Mesenteric fat pad (tissue), 1 donor: ENCODE measurements at places on chromosomes 12 and 14.

DNA sequence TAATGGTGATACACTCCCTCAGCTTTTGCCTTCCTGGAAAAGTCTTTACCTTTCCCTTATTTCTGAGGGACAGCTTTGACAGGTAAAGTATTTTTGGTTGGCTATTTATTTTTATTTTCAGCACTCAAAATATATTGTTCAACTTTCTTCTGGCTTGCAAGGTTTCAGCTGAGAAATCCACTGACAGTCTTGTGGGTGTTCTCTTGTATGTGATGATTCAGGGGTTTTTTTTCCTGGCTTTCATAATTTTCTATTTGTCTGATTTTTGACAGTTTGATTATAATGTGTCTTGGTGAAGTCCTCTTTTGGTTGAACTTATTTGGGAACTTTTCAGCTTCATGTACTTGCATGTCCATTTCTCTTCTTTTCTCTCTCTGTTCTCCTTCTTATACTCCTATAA, 73.7 kb upstream of the OTOGL start:
- no peak for DNase-seq

GRCh38 chr12:114682785-114683708, 928 bp downstream of the TBX3 start:
- DNase-seq = no peak

DNA sequence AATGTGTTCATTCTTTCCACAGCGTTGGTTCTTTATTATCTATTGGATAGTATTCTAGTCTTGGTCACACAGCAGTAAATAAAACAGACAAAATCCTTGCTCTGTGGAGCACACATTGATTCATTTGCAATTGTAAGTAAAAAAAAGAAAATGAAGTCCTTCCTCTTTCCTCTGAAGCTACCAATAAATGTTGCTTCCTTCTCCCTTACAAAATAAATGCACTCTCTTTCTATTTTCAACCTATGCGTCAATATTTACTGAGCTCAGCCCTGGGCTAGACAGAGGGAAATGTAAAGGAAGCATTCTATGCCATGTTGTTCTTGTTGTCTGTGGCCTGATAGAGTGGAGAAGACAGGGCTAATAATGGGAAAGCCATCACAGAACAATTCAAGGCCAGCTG, 2.9 kb downstream of the ABHD12B start:
- no peak for DNase-seq

DNA sequence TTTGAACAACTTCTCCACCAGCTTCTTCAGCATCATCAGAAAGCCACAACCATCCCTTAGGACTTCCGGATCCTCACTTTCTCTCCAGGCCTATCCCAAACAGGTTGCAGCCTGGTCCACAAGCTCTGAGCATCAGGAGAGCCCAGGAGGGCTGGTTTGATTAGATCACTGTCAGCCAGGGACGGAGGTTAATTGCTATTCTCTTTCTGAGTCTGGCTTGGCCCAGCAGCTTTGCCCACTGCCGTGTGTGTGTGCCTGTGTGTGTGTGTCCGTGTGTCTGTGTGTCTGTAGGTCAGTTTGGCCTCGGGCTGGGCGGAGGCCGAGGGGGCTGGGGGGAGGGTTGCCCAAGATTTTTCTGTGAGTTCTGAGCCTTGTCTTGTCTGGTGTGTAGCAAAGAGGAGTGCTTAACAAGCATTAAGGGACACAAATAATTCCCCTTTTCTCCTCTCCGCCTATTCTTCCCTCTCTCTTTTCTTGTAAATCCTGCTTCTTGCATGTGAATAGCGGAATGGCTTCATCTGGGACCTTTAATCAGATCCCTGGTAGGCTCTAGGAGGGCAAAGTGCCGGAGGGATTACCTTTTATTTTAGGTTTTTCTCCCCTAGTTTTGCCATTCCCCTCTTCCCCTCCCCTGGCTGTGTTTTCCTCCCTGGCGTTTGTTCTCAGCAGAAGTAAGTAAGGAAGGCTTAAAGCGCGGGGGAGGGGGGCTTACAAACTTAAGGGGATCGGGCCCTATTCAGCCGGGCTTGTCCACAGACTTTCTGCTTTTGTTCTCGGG, 138.2 kb upstream of the LHX5 start:
- DNase-seq = no peak

GRCh38 chr12:7112041-7112440, 3.0 kb upstream of the C1RL start:
- DNase-seq = peak; percentile 6

- no peak for DNase-seq
Observed at GRCh38 chr12:54428050-54429013, 9.3 kb upstream of the ITGA5 start.

DNA sequence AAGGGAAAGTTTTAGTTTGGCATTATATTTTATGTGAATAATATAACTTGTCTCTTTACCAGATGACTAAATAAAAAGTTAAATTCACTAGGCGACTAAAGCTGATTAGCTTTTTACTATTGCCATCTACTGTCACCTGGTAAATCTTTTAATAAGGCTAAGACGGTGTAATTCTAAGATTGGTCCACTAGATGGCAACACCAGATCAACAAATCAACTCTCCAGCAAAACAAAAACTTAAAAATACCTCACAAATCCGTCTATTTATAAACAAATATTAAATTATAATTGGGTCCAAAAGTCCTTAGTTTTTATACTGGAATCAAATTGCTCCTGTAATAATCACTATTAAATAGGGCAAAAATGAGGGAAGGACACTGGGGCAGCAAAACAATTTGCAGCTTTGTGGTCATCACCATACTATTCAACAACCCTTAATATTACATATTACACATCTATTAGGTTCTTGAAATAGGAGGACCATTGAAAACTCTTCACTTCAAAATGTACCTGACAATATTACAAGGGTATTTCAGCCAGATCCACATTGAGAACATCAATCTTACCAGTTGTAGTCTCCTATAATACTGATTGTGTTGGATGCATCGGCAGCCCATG, 47.9 kb downstream of the GALC start:
- no peak for DNase-seq

GRCh38 chr14:21852061-21852664, 178.5 kb upstream of the OR4E1 start:
- no peak for DNase-seq

GRCh38 chr12:31227401-31227981, 98.5 kb downstream of the SINHCAF start:
- DNase-seq = no peak

GRCh38 chr14:32737621-32738020, 201.1 kb upstream of the NPAS3 start:
- no peak for DNase-seq

DNA sequence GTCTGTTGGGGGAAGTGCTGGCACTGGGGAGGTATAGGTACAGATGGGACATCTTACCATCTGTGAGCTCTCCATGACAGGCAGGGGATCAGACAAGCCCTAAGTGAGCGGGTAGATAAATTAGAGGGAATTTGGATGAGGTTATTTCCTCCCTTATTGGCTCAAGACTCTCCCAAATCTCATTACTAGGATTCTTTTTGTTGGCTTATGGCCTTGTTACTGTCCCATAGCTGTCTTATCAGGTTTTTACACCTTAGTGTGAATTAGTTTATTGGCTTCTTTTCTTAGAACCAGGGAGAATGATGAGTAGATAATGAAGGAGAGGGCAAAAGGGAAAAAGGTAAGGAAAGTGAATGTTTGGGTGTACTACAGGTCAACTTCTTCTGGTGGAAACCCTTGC, 191.1 kb upstream of the PRICKLE1 start:
- DNase-seq = no peak

DNA sequence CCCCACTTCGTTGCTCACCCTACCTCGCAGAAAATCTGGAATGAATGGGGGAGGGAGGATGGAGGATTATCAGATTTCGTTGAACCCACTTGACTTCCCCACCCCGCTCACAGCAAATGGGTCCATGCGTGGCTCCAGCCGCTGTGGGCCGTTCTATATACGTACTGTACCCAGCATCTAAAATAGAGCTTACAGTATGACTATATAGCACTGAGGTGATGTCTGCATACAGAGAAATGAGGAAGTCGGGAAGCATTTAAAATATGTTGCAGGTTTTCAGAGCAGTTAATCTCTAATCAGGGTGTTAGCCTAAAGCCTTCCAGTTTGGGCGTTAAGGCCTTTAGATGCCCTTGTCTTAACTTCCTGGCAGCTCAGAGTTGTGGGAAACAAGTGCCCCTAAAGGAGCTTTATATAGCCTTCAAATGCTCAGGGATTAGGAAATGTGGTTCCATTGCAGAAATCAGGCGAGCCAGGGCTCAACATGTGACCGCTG, 1.4 kb downstream of the BICDL1 start:
- no peak for DNase-seq

GRCh38 chr14:21039585-21040369, 2.4 kb upstream of the RNASE7 start:
- no peak for DNase-seq

DNA sequence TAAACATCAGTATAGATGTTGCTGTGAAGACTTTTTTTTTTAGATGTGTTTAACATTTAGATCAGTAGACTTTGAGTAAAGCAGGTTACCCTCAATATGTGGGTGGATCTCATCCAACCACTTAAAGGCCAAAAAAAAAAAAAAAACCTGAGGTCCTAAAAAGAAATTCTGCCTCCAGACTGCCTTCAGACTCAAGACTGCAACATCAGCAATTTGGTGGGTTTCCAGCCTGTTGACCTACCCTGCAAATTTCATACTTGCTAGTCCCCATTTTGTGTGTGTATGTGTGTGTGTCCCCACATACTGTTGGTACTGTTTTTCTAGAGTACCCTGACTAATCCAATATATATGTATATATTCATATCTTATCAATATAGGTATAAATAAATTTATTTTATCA, 55.6 kb downstream of the OSBPL8 start:
- no peak for DNase-seq

DNA sequence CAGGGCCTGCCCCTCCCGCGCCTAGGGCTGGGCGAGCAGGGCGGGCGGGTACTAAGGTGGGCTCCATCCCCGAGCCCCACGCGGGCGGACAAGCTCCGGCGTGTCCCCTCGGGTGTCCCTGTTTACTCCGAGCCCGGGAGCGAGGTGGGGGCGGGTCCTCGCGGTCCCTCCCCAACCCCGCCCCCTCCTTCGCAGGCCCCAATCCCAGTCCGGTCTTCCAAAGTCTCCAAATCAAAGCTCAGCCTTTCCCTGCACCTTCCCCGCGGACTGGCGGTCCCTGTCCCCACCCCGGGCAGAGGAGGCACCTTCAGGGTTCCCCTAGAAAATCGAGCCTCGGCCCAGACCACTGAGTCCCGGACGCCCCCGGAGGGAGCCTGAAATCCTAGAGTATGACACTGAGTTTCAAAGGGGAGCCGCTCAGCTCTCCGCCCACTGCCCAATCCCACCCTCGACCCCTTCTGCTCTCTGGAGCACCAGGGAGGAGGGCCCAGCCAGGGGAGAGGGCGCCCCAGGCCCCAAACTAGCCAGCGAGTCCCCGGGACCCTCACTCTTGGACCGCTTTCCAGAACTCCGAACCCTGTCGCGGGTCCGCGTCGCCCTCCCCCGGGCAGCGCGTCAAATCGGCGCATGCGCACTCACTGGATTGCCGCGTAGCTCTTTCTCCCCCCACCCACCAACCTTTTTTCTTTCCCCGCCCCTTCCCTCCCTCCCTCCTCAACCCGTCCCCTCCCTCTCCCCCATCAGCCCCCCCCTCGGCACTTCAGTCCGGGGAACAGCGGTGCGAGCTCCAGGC, at the start of gene LRP1:
Gene LRP1, plus strand, starts transcription at position 758 of the 793 bp plus-strand sequence. CDS start 482 bp downstream, outside the sequence.
- peak; percentile 95 for DNase-seq

DNA sequence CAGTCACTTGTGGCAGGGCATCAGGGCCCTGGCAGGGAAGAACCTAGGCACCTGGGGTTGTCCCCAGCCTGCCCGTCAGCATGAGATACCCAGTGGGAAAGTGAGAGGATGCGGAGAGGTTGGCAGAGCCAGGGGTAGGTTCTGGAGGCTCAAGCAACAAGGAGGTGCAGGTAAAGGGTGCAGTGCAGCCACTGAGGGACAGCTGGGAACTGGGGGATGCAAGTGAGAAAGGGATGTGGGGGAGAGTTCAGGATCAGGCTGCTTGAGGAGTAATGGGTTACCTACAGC, 18.7 kb downstream of the VASH1 start:
- no peak for DNase-seq

DNA sequence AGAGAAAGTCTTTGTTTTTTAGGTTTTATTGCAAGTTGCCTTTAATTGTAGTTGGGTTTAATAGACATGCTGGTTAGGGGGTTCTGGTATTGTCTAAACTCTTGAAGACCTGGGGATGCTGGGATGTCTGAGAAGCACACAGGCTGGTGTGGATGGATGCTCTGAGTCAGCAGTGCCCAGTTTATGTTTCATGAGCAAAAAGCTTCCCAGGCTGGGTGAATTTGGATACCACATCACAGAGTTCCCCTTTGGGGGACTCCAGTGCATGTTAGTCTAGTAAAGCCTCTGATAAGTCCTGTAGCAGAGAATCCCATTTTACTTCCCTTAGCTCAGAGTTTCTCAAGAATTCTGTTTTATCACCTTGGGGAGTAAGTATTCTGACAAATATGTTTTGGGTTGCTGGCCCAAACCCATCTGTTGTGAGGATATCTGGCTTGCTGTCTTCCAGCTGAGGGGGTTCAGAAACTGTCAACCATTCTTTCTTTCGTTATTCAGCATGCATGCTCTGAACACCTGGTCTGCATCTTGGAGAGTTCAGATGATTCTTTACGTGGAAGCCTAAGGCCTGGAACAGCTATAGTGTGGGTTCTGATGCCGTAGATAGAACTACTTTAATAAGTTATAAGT, 509.1 kb downstream of the VRK1 start:
- no peak for DNase-seq

- no peak for DNase-seq
Observed at GRCh38 chr14:21704338-21704737, 30.7 kb upstream of the OR4E1 start.

GRCh38 chr12:94649349-94650142, 811 bp downstream of the TMCC3 start:
- peak; percentile 91 for DNase-seq

DNA sequence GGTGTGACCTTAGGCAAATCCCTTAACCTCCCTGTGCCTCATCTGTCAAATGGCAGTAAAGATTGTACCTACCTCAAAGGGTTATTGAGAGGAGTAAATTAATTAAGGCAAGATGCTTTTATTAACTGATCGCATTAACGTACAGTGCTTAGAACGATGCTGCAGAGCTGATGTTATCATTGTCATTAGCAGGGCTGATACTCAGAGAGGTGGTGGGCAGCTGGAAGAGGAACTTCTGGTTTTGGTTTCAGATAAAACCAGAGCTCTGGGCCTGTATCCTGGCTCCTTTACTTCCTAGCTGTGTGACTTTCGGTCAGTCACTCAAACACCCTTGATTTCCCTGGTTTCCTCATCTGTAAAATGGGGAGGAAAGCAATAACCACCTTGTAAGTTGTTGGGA, 55.1 kb downstream of the CALM1 start:
- no peak for DNase-seq

- DNase-seq = no peak
Observed at GRCh38 chr12:112514926-112515642, 96.3 kb downstream of the PTPN11 start.

- DNase-seq = no peak
Observed at GRCh38 chr12:43320281-43320680, 231.7 kb downstream of the ADAMTS20 start.

DNA sequence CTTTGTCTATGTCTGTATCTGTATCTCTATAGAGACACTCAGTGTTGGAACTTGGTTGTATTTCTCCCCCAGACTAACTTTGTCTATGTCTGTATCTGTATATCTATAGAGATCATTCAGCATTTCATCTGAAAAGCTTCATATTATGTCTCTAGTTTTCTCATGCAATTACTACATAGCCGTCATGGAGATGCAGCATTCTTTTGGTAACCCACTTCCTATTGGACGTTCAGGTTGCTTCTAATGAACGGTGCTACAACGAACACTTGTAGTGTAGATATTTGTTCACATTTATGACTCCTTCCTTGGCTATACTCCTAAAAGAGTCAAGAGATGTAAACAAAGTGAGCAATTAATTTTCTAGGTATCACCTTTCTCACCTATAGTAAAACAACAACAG, 81.5 kb upstream of the KCNA1 start:
- DNase-seq = no peak
